ENCODE measurements at places on chromosomes 3 and 15.

- no peak for DNase-seq
Observed at GRCh38 chr3:111691293-111691909, 96.3 kb upstream of the ZBED2 start.

GRCh38 chr15:45279024-45279698, 27.1 kb downstream of the SLC28A2 start:
- peak; percentile 95 for DNase-seq

GRCh38 chr15:88288661-88289060, 32.1 kb upstream of the NTRK3 start:
- no peak for DNase-seq

DNA sequence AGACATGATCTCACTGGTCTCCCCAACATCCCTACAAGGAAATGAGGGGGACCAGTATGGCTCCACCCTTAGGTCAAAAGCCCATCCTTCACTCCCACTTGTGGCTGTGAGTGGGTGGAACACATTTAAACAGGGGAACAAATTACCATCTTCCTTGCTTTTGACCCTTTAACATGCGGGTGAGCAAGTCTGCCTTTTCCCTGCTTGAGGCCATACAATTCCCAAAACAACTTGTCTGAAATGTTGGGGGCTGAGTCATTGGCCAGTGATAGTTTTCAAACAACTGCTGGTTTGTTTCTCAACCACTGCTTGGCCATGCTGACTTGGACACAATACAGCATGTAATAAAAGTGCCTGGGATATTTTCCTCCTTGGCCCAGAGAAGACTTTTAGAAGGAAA, 39.6 kb downstream of the COL8A1 start:
- no peak for DNase-seq

DNA sequence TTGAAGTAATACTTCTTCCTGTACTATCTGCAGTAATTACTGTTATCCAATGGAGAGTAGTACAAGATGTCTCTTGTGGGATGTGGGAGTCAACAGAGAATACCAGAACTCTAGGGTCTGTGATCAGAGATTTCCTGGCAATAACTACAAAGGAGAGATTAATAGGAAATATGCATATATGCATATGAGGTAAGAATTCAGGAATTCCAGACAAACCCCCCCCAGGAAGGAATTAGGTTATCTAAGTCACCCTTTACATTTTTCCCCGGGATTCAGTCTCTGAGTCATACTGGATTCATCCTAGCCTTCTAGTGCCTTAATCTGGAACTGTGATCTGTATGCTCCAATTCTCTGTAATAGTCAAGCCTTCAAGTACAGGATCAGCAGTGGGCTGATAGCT, 49.4 kb downstream of the GTF2E1 start:
- no peak for DNase-seq

DNA sequence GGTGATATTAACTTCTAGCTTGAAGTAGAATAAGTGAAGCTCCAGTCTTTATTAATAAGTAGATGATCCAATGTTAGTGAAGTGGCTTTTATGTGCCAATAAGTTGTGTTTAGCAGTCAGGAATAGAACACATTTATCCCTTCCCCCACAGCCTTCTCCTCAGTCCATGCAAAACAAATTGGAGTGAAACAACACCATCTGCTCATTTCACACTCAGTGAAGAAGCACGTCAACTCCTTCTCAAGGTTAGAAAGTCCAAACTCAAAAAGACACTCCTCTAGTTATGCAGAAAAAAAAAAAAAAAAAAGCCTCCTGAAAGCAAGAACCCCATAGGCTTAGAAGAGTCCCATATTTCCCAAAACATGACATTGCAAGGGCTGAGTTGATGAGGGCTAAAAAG, 18.0 kb upstream of the NEO1 start:
- no peak for DNase-seq
